ENCODE measurements at places on chromosomes 5 and 9. TPM values are rescaled to one million over a fixed set of nuclear protein-coding genes. Genes with fewer than 3 reads are reported as not detected.

GRCh38 chr5:38670878-38671277 lies 114.4 kb upstream of the LIFR start:
- no peak for DNase-seq

DNA sequence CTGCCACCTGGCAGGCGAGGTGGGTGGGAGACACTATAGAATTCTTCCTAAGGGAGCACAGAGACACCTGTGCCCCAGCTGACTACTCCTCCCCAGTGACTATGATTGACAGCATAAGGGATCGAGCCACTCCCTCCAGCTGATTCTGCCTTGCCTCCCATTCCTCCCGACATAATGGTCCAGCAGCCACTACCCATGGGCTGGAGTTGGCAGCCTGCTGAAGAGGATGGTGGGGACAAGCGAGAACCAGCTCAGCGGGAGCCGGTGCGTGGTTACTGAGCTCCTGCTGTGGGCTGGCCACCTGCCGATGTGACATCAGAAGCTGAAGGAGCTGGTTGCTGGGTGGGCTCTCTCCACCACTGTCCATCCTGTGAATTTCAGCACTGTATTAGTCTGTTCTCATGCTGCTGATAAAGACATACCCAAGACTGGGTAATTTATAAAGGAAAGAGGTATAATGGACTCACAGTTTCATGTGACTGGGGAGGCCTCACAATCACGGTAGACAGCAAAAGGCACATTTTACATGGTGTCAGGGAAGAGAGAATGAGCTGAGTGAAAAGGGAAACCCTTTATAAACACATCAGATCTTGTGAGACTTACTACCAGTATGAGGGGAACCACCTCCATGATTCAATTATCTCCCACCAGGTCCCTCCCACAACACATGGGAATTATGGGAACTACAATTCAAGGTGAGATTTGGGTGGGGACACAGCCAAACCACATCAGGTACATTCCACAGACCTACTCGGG lies 12.1 kb upstream of the NCS1 start:
- no peak for DNase-seq

The SLCO4C1 gene
- total RNA-seq = 0.05 TPM

- DNase-seq = no peak
Measured at GRCh38 chr5:115432691-115433090, 111.9 kb downstream of the FEM1C start.

GRCh38 chr9:35236692-35237091 lies 74.9 kb downstream of the UNC13B start:
- DNase-seq = no peak

DNA sequence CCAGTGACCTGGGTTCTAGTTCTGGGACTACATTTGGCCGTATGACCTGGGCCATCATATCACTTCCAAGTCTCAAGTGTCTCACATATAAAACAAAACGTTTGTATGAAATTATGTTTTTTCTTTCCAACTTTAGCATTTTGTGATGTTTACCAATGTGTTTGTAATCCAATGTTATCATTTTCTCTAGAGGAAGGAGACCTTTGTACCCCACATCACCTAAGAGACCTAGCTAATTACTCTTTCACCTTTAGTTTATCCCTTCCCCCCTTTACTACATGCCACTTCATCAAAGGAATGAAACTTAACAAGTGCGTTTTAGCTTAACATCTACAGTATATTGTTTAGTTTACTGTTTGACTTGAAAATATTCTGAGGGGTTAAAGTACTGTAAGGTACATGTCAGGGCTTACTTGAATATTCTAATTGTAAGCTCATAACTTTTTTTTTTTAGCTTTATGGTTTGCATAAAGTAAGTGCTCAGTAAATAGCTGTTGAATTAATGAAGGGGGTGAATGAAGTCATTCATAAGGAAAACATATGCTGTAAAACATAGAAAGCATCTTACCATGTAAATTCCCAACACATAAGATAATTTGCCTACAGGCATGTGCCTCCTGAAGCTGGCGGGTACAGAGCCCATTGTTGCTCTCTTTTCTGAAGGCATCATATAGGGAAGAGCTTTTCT lies 2.9 kb downstream of the PIP5K1B start:
- DNase-seq = no peak

GRCh38 chr5:32645246-32645645 lies 59.9 kb downstream of the SUB1 start:
- DNase-seq = no peak

The PCDHB13 gene
- total RNA-seq = not detected

- no peak for DNase-seq
Measured at GRCh38 chr9:75532233-75533050, 358.0 kb upstream of the PCSK5 start.

DNA sequence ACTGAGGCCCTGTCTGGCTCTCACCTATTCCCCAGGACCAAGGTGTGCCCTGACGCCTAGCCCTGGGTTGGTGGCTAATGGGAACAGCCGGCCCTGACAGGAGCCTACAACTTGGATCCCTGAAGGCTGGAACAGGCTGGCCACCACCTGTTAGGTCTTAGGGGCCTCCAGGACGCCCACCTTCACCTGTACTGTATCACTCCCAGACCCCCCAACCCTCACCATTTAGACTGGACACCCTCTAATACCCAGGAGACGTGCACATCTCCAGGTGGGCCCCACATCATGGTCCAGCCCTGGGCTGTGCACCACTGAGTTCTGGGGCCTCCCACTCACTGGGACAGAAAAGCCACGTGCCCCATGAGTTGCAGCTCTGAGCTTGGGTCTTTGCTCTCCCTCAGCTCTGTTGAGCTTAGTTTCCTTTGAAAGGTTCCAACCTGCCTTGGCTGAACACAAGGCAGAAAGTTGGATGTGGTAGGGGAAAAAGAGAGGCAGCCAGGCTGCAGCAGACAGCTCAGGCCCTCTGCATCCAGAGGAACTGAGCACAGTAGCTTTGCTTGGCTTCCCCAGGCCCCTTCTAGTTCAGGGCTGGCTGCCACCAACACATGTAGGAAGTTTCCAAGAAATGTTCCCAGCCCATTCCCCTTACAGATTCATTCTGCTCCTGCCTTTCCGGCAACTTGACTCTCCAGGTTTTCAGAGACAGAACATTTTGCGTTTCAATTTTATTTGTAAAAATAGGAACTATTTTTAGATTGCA lies 116.8 kb upstream of the TBC1D2 start:
- no peak for DNase-seq

DNA sequence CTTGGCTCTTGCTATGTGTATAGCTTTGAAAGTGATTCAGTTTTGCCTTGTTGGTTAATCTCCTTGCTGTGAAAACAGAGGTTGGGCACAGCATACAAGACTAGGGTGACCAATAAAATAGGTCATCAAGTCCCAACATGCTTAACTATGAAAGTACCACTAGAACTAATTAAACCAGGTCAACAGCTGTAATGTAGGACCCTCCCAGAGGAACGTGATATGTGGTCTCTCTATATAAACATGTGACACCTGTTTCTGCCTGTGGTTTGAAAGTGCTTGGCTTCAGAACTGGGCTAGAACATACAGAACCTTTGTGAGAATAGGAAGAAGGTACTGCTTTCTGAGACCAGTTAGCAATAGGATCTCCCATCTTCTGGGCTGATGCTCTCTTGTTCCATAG lies 297.1 kb downstream of the FBXL7 start:
- no peak for DNase-seq

The SHOC1 gene
- total RNA-seq = not detected

The LNPEP gene
- total RNA-seq = 107 TPM

The FOXD1 gene
- total RNA-seq = not detected

DNA sequence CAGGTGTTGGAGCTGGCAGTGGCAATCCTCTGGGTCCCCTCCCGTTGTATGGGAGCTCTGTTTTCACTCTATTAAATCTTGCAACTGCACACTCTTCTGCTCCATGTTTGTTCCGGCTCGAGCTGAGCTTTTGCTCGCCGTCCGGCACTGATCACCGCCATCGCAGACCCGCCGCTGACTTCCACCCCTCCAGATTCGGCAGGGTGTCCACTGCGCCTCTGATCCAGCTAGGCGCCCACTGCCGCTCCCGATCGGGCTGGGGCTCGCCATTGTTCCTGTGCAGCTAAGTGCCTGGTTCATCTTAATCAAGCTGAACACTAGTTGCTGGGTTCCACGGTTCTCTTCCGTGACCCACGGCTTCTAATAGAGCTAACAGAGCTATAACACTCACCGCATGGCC lies 23.2 kb downstream of the ANKH start:
- no peak for DNase-seq

GRCh38 chr9:91420501-91421127 lies 3.0 kb downstream of the NFIL3 start:
- no peak for DNase-seq

GRCh38 chr9:16143310-16143709 lies 590.5 kb downstream of the CCDC171 start:
- DNase-seq = no peak

GRCh38 chr5:134503937-134504437 lies 21.5 kb upstream of the JADE2 start:
- DNase-seq = no peak

DNA sequence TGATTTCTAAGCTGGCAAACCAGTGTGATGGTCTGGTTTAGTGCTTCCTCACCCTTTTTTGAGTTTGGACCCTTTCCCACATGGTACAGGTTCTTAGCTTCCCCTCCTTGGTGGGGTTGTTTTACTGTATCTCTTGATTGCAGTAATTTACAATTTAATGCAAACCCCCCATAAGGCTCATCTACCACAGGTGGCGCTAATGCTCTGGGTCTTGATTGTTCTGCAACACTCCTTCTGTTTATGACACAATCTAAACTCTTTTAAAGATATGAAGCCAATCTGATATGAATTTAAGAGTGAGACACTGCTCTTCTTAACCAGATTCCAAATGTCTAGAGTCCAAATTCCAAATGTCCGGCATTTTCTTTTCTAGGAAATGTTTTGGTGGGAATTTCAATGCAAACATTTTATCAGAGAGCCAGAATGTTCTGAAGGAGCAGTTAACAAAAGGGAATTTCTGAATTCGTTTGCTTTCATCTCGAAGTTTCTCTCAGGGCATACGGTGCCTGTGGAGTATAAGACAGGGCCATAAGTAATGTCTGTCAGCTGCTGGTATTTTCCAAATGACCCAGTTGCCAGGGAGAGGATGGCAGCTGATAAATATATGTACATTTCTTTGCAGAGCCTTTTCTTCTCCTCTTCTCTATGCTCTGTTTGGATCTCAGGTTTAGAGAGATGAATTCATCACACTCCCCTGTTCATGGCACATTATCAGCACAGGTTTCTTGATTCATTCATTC lies 246.8 kb downstream of the ARHGAP26 start:
- DNase-seq = no peak

The BAAT gene
- total RNA-seq = not detected
